Thoracic aorta (tissue), 2 donors: ENCODE measurements at places on chromosomes 13 and 19.

DNA sequence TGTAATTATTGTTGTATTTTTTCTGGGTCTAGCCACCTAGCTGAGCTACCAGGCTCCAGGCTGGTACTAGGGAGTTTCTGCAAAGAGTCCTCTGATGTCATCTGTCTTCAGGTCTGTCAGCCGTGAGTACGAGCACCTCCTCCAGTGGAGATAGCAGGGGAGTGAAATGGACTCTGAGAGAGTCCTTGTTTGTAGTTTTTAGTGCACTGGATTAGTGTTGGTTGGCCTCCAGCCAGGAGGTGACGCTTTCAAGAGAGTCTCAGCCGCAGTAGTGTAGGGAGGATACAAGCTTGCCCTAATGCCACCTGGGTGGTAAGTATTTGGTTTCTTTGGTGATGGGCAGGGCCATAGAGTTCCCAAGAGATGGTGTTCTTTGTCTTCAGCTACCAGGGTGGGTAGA is 384.8 kb downstream of the SLC7A1 start:
- DNase-seq, result no peak

GRCh38 chr13:99215184-99215830 is 14.7 kb downstream of the UBAC2 start:
- no peak for DNase-seq

DNA sequence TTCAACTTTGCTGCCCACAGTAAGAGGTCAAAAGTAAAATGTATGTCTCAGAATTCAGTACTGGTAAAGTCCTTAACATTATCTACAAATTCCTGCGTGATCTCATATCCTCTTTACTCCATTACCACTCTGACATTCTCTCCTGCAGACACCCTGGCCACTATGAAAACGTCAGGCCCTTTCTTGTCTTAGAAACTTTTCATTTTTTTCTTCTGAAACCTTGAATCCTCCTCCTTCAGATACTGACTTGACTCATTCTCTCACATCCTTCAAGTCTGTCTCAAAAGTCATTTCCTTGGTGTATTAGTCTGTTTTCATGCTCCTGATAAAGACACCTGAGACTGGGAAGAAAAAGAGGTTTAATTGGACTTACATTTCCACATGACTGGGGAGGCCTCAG is 262.3 kb downstream of the POU4F1 start:
- no peak for DNase-seq

DNA sequence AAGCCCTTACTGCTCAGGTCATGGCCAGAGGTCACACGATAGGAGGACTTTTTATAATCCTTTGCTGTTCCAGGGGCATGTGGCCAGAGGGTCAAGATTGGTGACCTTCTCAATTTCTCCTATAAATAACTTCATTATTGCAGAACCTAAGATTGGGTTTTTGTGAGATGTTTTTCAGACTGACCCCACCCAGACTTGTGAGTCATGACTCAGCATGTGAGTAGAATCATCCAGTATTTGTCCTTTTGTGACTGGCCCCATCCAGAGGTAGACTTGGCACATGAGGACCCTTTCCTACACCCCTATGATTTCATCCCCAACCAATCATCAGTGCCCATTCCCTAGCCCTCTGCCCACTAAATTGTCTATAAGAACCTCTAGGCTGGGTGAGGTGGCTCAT is 84.5 kb upstream of the ABCC4 start:
- no peak for DNase-seq

DNA sequence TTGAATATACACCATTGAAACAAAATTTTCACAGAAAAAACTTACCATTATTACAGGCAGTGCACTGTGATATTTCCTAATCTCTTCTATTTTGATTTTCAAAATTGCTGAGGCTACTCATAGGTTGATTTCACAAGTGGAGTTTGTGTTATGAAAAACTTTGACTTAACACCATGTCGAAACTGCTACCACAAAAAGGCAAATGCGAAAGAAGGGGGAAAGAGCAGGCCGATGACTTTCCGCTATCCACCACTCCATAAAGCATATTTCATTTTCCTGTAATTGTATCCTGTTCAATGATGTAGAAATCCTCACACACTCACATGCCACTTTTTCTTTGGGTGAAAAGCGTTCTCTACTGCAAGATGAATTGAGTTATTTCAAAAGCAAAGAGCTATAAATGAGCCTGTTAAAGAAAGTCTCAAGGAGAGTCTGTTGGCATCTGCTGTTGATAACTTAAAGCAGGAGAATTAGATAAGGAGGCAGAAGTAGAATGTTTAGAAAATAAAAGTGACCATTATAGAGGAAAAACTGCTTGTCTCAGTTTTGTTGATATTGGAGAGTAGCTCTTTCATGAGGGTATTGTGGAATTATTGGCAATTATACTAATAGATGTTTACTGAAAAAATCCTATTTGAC is 18.8 kb downstream of the KL start:
- DNase-seq, result no peak

DNA sequence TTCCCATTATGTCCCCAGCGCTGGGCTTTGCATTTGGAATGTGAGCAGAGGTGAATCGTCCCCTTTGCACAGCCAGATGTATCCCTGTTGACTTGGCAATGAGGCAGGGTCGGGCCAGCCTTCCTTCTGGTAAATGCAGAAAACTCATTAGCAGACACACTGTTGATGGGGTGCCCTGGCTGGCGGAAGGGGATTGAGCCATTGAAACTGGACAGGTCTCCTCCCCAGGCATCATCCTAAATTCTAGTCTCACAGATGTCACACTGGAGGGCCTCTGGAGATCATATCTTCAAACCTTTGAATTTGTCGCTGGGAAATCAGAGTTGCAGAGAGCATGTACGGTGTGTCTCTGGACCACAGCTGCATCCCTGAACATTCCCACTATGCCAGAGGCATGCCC is 219.5 kb upstream of the TSHZ3 start:
- DNase-seq, result no peak
